ENCODE measurements at places on chromosomes 1 and 21.

DNA sequence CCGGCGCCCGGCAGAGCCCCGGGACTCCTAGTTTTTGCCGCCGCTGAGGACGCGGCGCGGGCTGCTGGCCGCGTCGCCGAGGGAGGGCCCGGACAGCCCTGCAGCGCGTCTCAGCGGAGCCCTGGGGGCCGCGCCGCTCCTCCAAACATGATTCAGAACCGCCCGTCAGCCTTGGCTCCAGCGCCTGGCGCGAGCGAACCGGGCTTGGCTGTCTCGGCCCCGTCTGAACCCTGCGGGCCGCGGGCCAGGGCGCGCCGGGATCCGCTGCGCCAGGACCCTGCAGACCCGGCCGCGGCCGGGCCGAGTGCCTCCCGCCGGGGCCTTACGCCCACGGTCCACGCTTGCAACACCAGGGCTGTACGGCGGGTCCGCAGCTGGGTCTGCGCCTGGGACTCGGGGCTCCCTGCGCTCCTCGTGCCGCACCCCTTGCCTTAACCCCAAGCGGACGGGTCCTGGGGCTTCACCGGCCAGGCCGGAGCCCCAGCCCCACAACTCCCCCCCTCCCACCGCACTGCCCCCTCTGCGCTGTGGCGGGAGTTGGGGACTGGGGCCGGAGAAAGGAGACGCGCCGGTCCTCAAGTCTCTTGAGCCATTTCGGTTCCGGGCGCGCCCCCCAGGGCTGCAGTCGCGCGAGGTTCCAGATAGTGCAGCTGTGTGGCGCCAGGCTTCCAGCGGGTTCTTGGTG, 48.4 kb upstream of the CD34 start:
- no peak for DNase-seq

- DNase-seq: no peak
Measured at GRCh38 chr1:79711001-79711431, 704.5 kb upstream of the ADGRL4 start.

GRCh38 chr1:101407505-101408211, 170.8 kb downstream of the S1PR1 start:
- DNase-seq: no peak

DNA sequence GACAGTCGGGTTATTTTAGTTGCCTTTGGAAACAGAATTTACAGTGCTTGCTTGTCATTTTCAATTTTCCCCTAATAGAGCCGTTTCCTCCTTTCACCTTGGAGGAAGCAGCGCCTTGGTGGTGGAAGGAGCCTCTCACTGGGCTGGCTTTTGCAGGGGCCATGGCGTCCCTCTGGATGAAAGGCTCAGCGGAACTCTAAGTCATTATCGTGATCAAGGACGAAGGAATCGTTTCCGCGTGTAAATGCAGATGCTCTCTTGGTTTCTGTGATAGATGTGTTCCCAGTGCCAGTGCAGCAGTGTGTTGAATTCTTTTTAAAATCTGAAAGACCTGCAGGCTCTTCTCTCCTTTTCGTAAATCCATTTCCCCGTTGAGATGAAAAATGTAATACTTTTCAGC, 126.2 kb upstream of the LMO4 start:
- DNase-seq: no peak

DNA sequence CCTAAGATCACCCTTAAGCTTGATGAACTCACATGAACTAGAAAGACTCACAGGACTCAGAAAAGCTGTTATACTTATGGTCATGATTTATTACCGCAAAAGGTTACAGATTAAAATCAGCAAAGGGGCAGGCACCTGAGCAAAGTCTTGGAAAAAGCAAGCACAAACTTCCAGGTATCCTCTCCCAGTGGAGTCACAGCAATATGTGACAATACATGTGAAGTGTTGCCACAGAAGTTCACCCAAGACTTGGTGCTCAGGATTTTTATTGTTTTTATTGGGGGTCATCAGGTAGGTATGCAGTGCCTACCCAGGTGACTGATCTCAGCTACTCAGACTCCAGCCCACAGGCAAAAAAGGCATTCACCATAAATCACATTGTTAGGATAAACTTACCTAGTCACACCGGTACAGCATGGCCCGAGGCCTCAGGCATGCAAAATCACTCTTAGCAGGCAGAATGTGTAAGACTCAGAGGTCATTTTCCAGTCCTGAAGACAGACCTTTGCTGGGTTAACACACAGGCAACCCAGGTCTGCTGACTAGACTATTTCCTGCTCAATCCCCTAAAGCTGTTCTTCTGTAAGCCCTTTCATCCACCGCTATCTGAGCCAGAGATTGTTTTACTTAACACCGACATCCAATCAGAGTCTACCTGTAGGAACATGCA, 55.6 kb downstream of the SSX2IP start:
- DNase-seq: no peak

GRCh38 chr1:210250665-210250997, 18.0 kb downstream of the SERTAD4 start:
- no peak for DNase-seq

DNA sequence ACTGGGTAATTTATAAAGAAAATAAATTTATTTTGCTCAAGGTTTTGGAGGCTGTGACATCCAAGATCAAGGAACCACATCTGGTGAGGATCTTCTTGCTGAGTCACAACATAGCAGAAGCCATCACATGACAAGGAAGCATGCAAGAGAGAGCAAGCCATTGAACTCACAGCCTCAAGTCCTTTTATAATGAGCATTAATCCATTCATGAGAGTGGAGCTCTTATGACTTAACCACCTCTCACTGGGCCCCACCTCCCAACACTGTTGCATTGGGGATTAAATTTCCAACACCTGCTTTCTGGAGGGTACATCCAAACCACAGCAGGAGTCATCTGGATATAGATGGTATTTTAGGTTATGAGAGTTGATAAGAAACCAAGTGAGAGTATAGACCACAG, 20.6 kb upstream of the EGLN1 start:
- no peak for DNase-seq

DNA sequence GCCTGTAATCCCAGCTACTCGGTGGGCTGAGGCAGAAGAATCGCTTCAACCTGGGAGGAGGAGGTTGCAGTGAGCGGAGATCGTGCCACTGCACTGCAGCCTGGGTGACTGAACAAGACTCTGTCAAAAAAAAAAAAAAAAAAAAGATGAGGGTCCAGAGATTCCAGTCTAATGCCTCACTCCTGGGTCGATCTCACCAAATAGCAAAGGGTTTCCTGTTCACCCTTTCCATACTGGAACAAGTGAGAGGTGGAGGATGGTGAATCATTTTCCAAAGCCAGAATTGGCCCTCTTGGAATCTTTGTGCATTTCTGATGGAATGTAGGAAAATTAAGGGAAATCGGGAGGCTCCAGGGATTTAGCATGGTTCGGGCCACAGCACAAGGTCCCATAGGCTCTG, 58.1 kb upstream of the ZNF648 start:
- DNase-seq: no peak

DNA sequence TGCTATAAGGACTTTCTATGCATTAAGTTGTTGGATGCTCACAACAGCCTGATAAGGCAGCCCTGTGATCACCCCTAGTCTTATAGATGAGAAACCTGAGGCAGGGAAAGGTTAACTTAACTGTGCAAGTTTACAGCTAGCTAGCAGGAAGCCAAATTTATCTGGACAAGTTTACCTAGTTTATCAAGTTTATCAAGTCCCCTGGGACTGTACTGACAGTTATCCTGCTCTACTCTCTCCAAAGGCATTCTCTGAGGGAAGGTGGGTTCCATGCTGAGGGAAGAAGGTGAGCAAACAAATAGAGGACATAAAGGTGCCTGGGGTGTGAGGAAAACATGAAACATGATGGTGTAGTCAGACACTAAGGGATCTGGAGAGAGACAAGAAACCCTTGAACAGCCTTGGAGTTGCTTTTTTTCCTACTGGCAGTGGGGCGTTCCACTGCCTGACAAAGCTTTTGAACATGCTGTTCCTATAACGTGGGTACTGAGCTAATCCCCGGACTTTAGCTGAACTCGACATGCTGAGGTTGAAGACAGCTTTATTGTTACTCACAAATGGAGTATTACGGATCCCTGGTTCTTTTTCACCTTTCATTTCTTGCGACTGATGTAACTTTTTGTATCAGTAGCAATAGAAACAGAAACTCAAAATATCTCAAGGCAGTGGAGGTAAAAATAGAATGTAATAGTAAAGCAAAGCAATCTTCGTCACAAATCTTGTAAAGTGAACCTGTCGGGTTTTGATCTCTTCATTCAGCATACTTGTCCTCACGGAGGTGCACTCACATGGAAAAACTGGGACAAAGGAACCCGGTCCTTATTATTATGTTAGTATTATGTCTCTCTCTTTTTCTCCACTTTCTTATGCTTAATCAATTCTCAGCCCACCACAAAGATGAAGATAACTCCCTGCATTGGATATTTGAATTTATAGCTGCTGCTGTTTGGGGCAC, 42.4 kb upstream of the ESRRG start:
- no peak for DNase-seq

DNA sequence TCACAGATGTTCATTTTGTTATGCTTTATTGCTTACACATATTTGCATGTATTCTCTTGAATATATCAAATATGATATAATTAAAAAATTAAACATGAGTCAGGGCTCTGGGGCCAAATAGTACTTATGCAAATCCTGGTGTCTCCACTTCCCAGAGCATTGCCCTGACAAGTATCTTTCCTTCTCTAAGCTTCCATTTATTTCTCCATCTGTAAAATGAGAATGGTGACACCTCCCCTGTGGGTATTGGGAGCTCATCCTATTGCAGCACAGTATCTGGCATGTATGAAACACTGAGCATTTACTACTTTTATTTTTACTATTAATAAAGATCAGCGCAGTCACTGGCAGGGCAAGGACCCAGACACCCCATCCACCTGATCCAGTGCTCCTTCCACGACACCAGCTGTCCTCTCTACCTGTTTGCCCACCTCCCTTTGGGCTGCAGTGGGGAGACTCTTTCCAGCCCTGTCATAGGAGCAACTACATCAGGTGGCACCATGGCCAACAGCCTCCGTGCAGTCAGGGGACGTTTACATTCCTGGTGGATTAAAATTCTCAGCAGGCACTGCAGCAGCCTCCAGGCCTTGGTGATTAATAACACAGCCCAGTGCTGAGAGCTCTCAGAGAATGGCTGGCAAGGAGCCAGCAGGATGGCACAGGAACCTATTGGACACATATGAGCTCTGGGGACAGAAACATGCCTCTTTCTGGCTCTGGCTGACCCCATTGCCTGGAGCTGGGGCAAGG, 113.0 kb downstream of the DMRTB1 start:
- DNase-seq: no peak

- no peak for DNase-seq
Measured at GRCh38 chr1:100575406-100575805, 37.5 kb downstream of the GPR88 start.

DNA sequence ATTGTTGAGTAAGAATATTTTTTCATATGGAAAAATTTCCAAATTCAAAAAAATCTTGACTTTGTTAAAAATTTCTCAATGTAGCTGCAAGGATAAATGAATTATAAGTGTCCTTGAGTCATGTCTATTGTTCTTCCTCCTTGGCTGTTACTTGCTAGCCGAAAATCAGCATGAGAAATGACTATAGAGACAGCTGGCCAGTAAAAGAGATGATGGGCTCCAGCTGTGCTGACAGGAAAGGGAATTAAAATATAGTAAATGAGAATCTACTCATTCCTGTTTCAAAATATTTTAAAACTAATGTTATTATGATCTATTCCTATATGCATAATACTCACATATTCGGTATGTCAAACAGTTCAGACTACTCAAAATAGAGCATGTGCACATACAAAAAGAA, 1292.6 kb downstream of the BRINP3 start:
- DNase-seq: no peak

GRCh38 chr1:190000365-190000872, 477.2 kb downstream of the BRINP3 start:
- DNase-seq: no peak

GRCh38 chr1:37255136-37255795, 219.1 kb upstream of the ZC3H12A start:
- DNase-seq: no peak

- no peak for DNase-seq
Measured at GRCh38 chr1:164562061-164562460, 3.1 kb downstream of the PBX1 start.

DNA sequence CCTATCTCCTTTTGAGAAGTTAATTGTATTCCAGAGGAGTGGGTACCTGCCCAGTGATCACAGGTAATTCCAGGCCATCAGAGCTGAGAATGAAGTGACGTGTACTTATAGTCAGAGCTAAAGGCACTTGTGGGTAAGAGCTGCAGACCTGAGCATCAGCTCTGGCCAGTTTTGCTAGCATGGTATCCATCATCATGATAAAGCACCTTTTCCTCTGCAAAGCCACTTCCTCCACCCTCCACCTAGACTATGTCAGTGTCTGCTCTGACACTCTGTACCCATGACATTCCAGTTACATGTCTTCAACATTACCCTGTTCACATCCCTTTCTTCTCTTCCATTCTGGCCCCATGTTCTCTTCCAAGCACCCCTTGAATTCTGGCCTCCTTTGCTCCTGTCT, 157.3 kb downstream of the GRIK3 start:
- no peak for DNase-seq

GRCh38 chr1:6509919-6510291, 18.4 kb upstream of the PLEKHG5 start:
- DNase-seq: no peak

GRCh38 chr21:34544032-34544496, 32.1 kb upstream of the KCNE1 start:
- DNase-seq: no peak

GRCh38 chr1:158212320-158212719, 31.6 kb downstream of the CD1D start:
- no peak for DNase-seq

- DNase-seq: no peak
Measured at GRCh38 chr1:212514056-212514614, 81.4 kb downstream of the NENF start.

GRCh38 chr1:24477309-24477708, 25.3 kb upstream of the RCAN3 start:
- no peak for DNase-seq

DNA sequence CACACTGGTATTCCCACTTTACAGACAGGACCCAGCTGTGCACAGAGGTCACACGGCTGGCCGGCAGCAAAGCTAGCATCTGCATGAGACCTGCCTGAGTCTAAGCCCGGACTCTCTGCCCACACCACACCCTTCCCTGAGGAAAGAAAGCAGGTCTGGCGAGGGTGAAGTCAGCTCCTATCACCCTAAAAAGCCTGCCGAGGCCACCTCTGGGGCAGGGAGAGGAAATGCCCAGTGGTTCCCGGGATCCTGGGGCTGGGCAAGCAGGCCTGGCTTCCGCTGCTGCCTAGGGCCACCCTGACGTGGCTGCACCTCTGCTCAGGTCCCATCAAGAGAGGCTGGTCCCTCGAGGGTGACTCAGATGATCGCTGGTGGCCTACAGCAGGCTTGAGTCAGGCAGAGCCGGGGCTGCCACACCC, 42.2 kb downstream of the RAP1GAP start:
- no peak for DNase-seq
